ENCODE measurements at places on chromosomes 5 and 9.

- no peak for DNase-seq
These were observed 152.7 kb downstream of the SNX18 start for GRCh38 chr5:54670281-54670680.

GRCh38 chr9:96025995-96026602 lies 150.6 kb downstream of the ERCC6L2 start:
- DNase-seq = no peak

- no peak for DNase-seq
These were observed 47.7 kb downstream of the ZNF608 start for GRCh38 chr5:124698770-124699169.

GRCh38 chr9:29213417-29214153 lies 1640.3 kb upstream of the C9orf72 start:
- DNase-seq = peak; percentile 53

DNA sequence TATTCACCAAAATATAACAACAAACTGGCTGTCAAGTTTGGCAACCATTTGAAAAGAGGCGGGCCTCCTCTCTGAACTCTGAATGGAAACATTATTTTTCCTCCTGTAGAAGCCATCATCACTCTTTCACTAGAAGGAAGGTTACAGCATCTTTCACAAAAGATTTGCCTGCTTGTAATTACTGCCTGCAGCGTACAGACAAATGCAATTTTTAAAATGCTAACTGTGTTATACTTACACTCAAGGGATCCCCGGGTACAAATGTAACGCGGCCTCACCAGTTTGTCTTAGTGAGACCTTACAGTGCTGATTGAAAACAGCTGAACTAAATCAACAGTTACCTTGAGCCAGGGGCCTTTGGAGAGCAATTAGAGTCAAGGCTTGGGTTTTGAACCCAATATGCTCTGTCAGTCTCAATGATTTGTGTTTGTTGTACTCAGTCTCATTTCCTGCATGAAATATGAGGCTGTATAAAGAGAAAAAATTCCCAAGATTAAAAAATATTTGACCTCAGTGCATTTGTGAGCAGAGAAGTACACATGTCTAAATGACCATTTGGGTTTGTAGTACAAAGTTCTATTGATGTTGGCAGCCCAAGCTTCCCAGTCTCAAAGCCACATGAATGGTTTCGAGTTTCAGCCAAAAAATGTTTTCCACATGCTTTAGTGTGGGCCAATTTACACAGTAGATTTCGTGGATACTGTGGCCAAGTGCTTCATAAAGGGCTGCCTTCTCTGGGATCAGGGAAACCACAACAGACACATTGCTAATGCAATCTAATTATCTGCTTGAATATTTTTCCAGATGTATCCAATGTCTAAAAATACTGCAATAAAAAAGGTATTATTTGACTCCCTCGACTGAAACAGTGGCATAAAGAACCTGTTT lies 500.0 kb downstream of the SPATA31D1 start:
- DNase-seq = no peak

DNA sequence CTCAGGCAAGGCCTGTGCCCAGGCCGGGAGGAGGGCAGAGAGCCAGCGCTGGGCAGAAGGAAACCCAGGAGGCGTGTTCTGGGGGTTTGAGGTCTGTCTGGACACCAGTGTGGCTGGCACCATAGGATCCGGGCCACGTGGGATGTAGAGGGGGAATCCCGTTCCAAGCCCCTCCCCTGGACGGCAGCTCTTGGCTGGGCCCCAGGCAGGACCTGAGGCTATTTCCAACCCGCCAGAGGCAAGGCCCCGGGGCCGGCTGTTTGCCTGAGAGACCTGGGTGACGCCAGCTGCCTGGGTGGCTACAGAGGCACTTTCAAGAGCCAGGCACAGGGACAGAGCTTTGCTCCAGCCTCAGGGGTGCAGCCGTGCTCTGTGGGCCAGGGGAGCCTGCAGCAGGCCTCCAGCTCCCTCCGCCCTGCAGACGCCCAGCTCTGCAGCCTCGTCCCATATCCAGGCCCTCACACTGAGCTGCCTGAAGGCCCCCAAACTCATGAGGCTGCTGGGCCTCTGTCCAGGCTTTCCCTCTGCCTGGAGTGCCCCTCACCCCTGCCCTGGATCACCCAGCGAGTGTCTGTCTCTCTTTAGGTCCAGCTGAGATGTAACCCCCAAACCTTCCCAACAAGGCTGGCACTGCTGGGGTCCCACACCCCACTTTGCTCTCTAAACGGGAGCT lies 56.6 kb upstream of the EGFL7 start:
- no peak for DNase-seq

GRCh38 chr5:135977375-135977928 lies 22.7 kb upstream of the LECT2 start:
- DNase-seq = peak; percentile 79

DNA sequence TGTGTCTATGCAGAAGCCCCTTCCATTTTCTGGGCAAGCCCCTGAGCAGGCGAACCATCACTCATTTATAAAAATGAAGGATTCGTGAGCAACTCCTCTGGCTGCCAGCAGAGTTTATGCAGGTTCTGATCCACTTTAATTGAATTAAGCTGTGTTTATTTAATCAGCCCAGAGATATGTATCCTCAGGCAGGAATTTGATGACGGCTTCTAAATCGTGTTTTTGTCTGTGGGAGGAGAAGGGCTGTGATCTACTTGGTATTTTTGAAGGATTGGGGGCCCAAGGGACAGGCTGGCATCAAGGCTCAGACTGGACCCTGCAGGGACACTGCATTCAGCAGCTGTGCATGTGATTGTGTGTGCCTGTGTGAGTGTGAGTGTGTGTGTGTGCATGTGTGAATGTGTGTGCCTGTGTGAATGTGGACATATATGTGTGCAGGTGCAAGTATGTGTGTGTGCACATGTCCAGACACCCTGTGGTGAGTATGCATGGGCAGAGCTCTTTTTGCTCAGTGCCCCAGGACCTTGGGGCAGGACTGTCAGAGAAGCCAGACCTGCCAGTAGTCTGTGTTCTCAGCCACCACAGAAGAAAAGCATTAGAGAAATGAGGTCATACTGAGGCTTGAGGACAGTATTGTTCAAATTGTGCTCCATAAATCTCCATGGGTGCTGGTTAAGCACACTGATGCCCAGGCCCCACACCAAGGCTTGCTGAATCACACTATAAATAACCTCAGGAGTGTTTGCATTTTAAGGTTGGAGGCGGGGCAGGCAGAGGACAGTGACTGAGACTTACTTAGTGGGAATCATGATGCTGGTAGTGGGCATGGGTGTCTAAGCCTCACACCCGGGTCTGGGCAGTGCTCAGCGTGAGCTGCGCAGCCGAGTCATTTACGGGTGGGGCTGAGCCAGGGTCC lies 164.0 kb downstream of the CARTPT start:
- DNase-seq = peak; percentile 39

DNA sequence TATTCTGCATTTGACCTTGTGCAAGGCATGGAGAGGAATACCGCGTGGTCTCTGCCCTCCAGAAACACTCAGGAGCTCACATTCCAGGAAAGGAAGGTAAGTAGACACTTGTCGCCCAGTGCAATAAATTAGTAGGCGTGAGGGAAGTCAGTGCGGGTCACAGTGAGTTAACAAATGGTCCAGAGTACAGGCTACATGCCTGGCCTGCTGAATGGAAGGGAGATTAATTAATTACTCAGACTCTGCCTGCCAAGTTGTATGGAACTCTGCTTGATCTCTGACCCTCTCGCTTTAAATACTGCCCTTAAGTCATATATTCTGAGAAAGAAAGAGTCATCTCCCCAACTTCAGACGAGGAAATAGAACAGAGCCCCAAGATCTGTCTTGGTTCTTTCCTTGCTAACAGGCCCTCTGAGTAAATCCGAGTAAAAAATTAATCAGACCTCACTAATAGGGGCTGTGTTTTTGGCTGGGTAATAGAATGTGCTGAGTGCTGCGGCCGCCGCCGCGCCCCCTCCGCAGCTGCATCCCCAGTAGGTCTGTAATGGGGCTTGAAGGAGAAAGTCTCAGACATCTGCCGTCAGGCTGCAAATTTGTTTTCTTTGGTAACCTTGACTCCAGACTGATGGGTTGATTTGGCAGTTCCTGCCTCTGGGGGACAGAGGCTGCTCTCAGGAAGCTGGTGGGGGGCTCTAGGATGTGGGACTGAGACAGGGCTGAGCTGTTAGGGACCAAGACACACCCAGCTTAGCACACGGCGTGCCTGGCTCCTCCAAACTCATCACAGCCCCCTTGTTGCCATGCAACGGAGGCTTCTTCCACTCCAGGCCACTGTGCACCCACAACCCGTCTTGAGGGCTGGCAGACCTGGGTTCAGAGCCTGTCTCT lies 144.4 kb downstream of the NSG2 start:
- DNase-seq = no peak

DNA sequence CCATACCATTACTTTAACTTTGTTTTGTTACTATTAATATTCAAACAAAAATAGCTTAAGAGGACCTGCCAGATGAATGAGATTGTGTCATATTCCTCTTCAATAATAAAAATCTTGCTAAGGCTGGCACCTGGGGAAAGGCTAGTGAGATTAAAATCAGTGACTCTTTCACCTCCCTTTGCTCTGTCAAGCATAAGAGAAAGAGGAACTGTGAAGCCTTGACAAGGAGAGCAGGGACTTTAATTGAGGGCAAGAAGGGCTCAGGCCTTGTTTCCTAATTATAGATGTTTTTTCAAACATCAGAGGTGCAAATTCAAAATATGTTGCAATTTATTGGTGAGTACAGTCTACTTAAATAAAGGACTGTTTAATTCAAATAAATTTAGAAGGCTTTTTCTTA lies 91.7 kb downstream of the SPATA31D1 start:
- DNase-seq = no peak

- DNase-seq = peak; percentile 34
These were observed 35.9 kb downstream of the ZNF618 start for GRCh38 chr9:113911850-113912557.

DNA sequence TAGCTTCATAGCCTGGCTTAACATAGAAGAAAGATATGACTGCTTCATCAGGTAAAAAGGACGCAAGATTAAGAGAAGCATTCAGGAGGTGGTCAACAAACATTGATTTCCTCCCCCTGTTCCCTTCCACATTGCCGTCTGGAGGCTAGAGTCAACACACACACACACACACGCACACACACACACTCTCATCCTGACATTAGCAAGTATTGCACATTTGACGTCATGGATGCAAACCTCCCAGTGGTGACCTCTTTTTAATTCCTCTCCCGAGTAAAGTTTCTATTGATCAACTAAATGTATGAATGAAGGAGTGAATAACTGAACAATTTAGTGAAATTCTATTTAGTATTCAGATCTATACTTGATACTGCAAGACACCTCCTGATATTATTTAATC lies 332.8 kb downstream of the ELAVL2 start:
- DNase-seq = no peak

- DNase-seq = no peak
These were observed at the start of gene GALNT12 for GRCh38 chr9:98807070-98807813. Gene GALNT12 (plus strand): TSS chr9:98807670. CDS start chr9:98807699, 29 bp downstream.

DNA sequence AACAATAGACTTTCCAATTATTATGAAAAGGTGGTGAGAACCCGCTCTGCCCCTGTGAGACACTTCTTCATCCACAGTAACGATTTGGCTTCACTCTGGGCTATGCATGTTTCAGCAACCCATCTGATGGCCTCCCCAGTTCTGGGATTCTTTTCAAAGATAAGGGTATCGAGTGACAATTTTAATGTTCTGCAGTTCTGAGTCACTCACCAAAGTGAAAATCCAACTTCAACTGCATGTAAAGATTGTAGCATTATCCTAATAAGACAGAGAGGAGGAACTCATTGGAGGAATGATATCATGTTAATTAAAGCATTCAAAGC lies 1078.3 kb upstream of the SEMA6A start:
- DNase-seq = no peak

GRCh38 chr5:100706776-100707175 lies 171.6 kb downstream of the FAM174A start:
- DNase-seq = peak; percentile 65

DNA sequence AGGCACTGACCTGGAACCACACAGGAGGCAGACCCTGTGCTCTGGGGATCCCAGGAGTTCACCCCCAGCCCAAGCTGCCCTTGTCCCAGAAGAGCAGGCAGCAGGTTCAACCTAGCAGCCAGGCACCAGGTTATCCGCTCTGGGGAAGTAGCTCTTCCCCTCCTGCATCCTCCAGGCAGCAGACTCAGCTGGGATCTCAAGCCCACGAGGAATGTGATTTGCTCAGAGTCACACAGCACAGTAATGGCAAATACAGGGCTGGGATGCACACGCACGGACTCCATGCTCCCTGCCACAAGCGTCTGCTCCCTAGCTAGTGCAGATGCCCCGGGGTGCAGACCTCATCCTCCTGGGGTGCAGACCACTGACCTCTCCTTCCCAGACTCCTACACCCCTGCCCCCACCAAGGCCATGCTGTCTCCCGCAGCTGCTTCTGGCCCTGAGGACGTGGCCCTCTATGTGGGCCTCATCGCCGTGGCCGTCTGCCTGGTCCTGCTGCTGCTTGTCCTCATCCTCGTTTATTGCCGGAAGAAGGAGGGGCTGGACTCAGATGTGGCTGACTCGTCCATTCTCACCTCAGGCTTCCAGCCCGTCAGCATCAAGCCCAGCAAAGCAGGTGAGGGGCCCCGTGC lies 25.5 kb downstream of the HK3 start:
- DNase-seq = peak; percentile 16

GRCh38 chr5:145178641-145179523 lies 656.3 kb downstream of the PRELID2 start:
- DNase-seq = peak; percentile 9

GRCh38 chr5:153981905-153982605 lies 56.7 kb downstream of the FAM114A2 start:
- DNase-seq = peak; percentile 82

DNA sequence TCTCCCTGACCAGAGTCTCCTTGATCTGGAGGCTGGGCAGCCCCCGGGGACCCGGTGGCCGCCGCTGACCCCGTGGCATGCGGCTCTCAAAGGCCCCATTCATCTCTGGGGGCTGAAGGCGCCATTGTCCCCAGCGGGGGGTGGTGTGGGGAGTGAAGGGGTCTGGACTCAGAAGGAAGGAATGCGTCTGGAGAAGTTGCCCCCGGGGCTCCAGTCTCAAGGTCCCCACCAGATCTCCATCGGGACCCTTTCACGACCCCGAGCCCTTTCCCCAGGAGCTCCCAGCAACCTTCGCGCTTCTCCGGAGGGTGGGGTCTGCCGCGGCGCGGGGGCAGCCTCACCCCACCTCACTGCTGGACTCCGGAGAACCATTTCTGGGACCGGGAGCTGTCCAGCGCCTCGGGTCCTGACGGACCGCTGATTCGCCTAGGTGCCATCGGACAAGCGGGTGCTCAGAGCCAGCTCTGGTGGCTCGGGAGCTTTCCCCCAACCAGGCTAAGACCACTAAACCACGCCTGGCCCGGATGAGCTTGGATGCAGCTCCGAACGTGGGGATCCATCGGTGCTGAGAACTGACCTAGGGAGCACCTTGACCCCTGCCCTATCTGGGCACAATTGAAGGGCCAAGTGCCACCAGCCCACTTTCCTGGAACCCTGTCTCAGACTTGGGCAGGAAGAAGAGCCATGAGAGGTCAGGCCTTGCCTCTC lies 5.1 kb upstream of the PCDH1 start:
- peak; percentile 48 for DNase-seq

- DNase-seq = peak; percentile 17
These were observed 37.9 kb upstream of the GABRP start for GRCh38 chr5:170745481-170746071.

DNA sequence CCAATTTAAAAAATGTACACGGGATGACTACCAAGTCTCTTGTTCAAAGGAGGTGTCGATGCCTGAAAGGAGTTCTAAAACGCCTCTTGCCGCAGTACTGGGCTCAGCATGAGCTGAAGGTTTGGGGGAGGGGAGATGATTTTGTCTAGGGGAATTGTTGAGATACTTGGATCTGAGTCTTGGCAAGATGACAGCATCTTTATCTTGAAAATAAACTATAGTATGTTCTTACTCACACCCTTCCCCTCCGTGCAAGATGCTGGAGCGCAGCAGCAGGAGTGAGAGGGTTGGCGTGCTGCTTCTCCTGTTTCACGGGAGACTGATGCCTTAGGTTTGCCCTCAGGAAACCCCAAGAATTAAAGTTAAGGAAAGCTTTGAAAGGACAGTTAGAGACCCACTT lies 47.3 kb downstream of the FAM78A start:
- DNase-seq = no peak

Measured in epithelial cell of esophagus (primary cell).